ENCODE measurements at places on chromosomes 4 and X.

DNA sequence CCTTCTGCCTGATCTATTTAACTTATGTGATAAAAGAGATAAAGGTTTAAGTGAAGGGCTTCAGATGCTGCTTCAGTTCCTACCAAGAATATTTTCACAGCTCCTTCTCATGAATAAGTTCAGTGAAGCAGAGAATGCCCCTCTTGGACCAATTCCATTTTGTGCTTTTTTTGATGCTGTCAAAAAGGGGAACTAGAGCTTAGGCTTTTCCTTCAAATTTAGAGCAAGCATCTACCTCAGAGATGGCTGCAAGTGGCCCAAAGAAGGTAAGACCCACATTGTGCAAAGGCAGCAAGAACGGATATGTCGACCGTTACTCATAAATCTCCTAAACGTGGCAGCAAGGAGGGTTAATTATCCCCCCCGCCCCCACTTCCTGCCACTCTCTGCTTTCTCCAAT, 4.5 kb downstream of the CHRDL1 start:
- DNase-seq: no peak

GRCh38 chr4:1199556-1200331, 27.4 kb upstream of the SPON2 start:
- no peak for DNase-seq

GRCh38 chr4:102328045-102328444, 17.2 kb downstream of the SLC39A8 start:
- no peak for DNase-seq

DNA sequence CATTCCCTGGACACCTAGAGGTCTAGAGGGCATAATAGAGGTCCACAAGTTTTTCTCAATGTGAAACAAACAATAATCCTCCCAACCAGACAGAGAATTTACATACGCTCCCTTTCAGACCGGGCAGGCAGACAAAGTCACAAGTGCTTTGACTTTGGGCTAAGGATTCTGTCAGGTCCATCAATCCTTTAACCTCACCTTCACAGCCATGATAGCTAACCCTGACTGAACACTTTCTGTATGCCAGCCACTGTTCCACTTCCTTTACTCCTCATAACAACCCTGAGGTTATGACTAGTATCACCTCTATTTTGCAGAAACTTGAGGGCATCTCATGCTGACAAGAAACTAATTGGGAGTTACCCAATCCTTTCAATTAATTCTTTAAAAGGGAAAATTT, 118.8 kb upstream of the AFF2 start:
- no peak for DNase-seq

- no peak for DNase-seq
Measured at GRCh38 chr4:2767705-2768074, 11.6 kb upstream of the TNIP2 start.

DNA sequence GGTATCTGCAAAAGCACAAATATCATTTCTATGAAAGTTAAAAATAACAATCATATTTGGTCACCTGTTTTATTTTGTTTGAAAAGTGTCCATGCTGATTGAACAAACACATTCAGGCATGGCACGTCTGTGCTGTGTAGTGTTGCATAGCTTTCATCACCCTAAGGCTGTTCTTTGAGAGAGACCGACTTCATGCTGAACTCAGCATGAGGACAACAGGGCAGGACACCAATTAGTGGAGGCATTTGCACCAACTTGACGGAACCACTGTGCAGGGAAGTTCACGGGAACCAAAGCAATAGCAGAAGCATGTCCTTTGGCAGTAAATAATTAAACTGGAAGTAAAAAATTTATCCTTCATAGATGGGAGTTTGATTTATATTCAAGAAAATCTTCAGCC, 158.4 kb upstream of the SLC7A11 start:
- no peak for DNase-seq

DNA sequence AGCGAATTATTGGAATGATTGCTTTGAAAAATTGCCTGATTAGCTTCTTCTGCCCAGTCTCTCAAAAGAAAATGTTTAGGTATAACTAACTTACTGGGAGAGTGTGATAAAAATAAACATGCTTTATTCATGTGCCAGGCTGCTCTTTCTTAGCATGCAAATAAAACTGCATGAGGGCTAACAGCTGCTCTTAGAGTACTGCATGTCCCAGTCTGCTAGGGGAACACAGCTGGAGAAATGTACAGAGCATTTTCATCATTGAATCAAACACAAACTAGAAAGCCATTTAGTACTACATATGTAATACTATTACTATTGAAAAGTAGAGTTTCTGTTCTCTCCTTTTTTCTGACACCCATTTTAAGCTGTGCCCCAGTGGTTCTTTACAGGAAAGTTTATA, 726.0 kb downstream of the GRID2 start:
- no peak for DNase-seq

GRCh38 chr4:71275570-71275969, 63.2 kb upstream of the SLC4A4 start:
- DNase-seq: no peak

- no peak for DNase-seq
Measured at GRCh38 chr4:125952631-125953030, 637.9 kb downstream of the FAT4 start.

DNA sequence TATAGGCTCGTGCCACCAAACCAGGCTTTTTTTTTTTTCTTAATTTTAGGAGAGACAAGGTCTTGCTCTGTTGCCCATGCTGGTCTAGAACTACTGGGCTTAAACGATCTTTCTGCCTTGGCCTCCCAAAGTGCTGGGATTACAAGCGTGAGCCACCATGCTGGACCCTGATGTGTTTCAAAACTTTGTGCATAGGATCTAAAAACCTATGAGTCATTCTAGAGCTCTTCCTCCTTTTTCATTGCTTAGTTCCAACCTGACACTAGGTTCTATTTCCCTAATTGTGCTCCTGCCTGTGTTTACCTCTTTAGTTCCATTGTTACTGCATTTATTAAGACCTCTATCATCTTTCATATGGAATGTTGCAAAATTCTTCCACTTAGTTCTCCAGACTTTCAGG, 57.3 kb downstream of the HPGD start:
- DNase-seq: no peak

DNA sequence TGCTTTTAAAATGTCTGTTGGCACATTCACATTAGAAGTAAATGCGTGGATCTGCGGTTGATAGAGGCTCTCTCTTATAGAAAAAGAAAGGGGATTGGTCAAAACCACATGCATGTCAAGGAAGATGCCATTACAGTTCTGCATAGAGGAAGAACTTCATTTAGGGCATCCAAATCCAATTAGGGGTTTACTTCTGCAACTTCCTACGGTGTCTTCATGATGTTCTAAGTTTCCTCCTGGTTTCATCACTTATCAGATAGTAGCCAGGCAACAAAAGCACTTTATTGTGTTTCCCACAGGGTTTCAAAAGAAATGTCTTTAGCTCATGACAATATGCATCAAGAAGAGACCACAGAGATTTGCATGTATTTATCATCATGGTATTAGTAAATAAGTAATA, 136.0 kb upstream of the HPGD start:
- DNase-seq: no peak

- no peak for DNase-seq
Measured at GRCh38 chr4:131113273-131113672, 2017.3 kb downstream of the C4orf33 start.

DNA sequence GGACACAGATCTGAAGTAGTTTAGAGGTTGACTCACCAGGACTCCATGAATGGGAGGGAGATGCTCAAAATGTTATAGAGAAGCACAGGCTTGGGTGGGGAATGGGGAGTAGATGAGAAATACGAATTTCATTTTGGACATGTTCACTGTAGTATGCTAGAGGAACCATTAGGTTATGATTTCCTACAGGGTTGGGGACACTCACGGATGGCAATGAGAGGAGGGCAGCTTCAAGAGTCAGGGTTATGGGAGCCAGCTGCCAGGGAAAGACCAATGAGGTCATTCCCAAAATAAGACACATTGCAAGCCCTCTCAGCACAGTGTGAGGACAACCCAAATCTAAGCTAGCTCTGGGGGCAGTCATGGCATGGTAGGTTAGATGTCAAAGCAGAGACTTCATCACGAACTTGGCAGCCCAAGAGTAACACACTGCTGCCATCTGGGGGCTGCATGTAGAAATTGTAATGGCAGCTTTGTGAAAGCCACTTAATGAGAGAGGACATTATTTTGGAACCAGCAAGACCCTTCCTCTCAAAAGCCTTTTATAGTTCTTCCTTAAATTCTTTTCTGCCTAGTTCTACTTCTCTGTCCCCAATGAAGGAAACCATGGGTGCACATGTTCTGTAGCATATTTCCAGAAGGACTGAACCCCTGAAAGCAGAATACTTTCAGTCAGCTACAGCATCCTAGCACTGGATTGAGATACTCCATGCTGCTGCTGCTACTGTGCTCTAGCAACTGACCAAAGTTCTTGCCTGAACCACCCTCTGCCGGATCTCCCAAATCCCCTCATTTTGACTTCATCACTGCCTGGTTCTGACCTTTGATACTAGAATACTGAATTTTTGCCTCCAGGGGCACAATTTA, 16.2 kb upstream of the ZCCHC12 start:
- DNase-seq: no peak

DNA sequence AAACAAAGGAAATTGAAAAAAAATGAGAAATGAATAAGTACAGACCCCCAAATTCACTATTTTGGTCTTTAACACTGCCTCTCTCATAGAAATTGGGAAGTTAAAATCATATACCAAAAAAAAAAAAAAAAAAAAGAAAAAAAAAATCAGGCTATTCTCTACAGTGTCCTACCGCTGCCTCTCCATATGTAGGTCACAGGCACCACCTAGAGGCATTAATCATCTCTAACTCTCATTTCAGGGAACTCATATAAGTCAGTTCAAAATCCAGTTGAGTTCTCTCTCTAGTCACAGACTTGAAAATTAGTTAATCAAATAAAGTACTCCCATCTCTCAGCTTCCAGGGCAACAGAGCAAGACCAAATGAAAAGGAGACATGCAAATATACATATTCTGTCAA, 47.9 kb downstream of the COX18 start:
- no peak for DNase-seq

DNA sequence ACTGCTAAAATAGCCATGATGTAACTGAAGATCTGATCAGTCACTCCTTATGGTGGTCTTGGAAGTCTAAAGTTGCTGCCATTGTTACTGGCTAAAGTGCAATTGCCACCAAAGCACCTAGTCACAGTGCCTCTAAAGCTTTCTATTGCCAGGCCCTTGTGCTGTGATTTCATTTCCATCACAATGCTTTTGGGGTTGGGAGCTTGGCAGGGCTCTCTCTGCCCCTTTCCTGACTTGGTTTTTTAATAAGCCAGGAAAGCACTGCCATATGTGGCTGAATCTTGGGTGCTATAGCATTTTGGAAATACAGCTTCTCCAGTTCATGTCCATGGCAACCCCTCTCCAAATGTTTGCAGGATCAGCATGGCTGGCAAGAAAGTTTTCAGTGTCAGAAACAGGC, 1712.4 kb upstream of the TENM3 start:
- no peak for DNase-seq

- no peak for DNase-seq
Measured at GRCh38 chr4:13918991-13919441, 291.5 kb upstream of the BOD1L1 start.

DNA sequence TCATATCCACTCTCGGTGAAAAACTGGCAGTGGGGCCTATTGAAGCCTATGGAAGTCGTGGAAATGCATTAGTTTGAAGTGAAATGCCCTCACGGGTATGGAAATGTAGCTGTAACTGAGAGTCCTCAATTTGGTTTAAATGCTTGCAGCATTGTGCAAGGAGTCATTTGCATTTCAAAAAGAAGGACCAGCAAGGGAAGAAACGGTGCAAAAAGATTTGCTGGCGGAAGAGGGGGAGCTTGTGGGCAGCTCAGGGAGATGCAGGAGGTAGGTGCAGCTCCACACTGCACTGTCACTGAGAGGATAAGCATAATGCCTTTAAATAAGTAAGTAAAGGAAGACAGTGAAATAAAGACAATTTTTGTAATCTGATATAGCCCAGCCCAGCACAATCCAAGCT, 400.4 kb upstream of the DIPK2B start:
- no peak for DNase-seq

DNA sequence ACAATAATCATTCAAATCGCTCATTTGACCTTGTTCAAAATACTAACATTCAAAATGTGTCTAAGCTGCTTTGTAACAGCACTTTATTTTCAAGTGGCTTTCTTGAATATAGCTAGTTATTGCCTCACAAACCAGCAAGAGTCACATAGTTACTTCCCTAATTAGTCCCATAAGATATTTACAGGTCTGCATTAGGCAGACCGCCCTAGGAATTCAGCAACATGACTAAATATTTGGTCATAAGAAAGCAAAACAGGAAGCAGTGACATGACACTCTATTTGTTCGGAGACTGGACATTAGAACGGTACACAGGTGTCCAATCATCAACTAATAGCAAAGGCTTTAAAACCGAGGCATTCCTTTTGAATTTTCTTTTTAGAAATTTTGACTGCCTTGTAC, 262.0 kb downstream of the COL25A1 start:
- DNase-seq: no peak

- no peak for DNase-seq
Measured at GRCh38 chrX:54482839-54483593, 13.0 kb downstream of the FGD1 start.

DNA sequence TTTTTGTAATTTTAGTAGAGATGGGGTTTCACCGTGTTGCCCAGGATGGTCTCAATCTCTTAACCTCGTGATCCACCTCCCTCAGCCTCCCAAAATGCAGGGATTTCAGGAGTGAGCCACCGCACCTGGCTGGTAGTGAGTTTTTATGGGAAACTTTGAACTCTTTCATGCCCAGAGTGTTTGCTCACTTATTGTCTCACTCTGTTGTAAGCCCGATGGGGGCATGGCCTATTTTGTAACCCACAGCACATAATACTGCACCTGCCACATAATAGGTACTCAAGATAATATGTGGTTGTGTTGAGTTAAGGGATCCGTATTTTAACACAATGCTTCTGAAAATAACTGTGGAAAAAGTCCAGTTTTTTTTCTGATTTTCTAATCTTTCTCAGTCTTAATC, 109.6 kb upstream of the GIMD1 start:
- no peak for DNase-seq

- no peak for DNase-seq
Measured at GRCh38 chrX:17403189-17403691, 28.2 kb downstream of the NHS start.

DNA sequence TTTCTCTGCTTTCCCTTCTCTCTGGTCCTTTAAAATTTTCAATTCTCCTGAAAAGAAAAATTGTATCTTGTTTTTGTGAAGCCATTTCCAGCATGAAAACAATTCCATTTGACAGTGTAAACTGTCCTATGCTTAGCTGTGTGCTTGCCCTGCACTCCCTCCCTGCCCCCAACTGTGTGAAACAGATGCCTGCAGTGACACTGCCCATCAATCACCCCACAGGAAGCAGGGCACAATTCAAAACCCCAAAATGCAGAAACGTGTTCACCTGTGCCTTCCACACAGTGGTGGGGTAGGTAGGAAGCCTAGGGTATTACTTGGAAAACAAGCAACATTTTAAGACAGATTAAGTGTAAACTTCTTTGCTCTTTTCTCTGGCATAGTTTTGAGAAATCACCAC, 6.2 kb upstream of the FHDC1 start:
- DNase-seq: no peak

DNA sequence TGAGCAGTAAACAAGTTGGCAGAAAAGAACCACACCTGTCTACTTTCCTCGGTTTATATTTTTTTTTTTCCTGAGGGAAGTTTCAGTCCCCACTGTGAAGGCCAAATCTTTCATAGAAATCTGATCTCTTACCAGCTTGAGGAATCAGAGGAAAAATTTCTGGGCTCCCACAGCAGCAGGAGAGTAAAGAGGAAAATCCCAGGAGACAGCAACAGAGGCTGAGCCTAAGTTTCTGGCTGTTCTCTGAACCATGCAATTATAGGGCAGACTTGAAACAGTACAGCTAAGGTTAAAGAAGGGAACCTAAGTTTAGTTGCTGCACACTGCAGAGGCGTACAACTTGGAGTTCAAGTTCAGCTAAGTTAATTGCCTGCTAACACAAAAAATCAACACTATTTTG, 1090.9 kb upstream of the INTU start:
- DNase-seq: no peak
